Tibial nerve (tissue), 4 donors: ENCODE measurements at places on chromosomes 13 and 19.

GRCh38 chr19:38953677-38954076 is 21.9 kb downstream of the FBXO17 start:
- DNase-seq, result no peak

GRCh38 chr13:74158571-74159352 is 24.6 kb upstream of the KLF12 start:
- DNase-seq, result no peak

GRCh38 chr13:53921473-53921872 is 892.9 kb downstream of the OLFM4 start:
- DNase-seq, result no peak

DNA sequence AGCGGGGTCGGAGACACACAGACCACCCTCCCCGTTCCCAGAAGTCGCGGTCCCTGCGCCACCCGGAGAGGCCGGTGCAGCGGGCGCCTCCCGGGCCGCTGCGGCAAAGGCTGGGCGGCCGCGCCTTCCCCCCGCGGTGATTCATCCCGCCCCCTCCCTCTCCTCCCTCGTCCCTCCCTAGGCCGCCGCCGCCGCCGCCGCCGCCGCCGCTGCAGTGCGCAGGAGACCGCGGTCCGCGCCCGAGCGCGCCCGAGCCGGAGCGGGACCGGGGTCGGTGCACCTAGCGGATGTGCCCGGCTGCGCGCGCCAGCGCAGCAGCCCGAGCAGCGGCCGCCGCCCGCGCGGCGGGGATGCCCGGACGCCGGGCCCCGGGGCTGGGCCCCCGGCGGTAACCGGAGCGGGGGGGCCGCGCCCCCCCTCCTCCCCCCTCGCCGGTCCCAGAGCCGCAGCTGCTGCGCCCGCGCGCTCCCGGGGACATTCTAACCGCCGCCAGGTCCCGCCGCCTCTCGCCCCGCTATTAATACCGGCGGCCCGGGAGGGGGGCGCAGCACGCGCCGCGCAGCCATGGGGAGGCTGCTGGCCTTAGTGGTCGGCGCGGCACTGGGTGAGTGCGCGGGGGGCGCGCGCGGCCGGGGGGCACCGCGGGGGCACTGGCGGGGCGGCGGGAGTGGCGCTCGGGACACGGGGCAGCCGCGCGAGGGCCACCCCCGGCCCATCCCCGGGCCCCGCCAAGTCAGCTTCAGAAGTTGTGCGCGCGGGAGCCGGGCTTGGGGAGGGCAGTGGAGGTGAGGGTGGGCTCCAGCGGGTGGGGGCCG is at the start of gene SCN1B:
Gene SCN1B (plus strand): TSS at position 214 of the 815 bp plus-strand sequence. CDS start 351 bp downstream, at position 565.
- no peak for DNase-seq

- DNase-seq, result no peak
Measured at GRCh38 chr13:63408331-63409189, 1992.9 kb upstream of the PCDH20 start.

DNA sequence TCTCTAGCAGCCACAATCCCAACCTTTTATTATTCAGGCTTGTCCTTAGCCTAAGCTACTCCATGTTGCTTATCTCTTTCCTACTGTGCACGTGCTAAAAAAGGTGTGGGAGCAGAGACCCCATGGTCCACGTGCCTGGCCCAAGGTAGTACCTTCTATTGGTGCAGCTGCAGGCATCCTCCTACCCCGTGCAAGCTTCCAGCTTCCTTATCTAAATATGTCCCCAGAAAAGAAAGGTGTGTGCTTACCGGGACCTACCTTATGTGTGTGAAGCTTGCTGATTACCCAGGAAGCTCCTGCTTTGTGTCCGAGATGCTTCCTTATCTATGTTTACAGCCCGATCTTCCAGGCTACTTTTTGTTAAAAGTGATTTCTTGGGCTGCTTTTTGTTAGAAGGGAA is 2382.4 kb downstream of the PCDH9 start:
- DNase-seq, result no peak

- DNase-seq, result no peak
Measured at GRCh38 chr13:49681842-49682435, 9.3 kb downstream of the EBPL start.

GRCh38 chr13:41139296-41139966 is 6.8 kb upstream of the KBTBD6 start:
- no peak for DNase-seq

DNA sequence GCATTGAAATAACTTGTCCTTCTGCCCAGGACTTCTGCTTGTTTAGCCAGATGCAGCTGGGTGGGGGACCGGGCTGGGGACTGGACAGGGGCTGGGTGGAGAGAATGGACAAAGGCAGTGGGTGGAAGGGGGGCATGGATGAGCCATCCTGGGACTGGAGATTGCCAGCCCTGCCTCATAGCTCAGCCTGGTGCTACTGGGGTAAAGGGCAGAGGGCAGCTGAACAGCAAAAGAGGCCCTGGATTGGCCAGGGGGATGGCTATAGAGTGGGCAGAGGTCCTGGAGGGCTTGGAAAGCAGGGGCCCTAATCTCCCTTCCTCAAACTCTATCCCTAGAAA is 17.7 kb upstream of the PLAUR start:
- no peak for DNase-seq

DNA sequence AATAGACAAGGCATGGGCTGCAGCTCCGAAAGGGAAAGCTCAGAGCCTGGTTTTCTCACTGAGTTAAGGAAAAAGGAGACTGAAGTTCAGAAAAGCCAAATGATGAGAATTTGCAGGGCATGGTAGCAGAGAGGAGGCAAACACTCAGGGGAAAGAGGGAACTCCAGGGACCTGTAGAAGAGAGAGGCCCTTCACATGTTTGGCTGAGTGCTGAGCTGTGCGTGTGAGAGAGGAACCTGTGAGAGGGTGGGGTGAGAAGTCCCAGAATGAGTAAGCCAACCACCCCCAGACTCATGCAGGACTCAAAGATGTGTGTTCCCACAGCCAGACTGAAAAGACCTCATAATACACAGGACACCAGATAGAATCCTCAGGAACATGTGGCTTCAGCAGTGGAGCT is 2.8 kb upstream of the CRYL1 start:
- no peak for DNase-seq

DNA sequence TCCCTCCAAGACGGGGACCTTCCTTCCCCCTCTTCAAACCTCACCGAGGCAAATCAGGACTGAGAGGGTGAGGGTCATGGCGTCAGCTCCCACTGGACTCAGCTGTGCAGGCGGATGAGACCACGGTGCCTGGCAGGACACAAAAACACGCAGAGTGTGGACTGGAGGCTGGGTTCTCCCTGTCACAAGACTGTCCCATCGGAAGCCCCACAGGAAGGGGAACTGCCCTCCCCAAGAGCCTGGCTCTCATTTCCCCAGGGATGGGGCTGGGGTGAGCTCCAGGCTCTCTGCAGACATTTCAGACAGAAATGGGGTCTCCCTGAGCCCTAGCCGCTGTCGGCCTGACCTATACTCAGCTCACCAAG is at the start of gene LILRB5:
Gene LILRB5 (minus strand): TSS at position 158 of the 365 bp plus-strand sequence. CDS start 80 bp downstream, at position 78.
- no peak for DNase-seq
